ENCODE measurements at places on chromosomes 12 and 14.

GRCh38 chr12:62700091-62700880 is 233.7 kb downstream of the MON2 start:
- no peak for DNase-seq

DNA sequence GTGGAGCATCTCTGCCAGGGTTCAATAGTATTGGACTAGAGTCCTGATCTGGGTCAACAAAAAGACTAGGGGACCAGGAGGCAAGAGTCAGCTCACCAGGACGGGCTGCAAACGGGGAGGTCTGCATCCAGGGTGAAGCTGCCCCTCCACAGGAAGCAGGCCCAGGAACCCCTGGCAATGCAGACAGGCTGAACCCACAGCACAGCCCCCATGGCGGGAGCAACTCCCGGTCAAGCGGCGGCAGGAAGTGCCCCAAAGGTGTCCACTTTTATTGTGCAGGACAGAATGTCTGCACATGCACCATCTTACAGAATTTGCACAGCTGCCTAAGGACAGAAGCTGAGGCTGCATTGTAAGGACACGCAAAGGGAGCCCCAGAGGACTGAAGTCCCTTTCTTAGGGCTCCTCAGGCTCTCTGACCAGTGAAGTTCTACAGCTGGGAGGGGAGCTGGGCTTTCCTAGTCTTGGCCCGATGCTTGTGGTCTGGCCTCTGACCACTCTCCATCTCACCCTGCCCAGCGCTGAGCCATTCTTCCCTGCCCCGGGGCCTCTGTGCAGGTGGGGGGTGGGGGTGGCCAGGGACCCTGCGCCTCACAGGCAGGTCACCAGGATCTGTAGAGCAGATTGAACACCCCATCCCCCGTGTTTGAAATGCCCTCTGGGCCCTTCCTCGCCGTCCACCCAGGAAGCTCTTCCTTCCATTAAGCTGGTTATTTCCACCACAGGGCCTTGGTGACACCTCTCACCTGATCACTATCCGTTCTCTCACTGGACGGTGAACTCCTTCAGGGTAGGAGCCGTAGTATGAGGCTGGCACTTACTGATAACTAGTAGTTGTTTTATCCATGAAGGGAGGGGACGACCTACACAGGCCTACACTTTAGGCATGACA is 75.9 kb downstream of the NINJ2 start:
- DNase-seq, result no peak

- no peak for DNase-seq
These were observed 22.9 kb downstream of the VCPKMT start for GRCh38 chr14:50093496-50093895.

DNA sequence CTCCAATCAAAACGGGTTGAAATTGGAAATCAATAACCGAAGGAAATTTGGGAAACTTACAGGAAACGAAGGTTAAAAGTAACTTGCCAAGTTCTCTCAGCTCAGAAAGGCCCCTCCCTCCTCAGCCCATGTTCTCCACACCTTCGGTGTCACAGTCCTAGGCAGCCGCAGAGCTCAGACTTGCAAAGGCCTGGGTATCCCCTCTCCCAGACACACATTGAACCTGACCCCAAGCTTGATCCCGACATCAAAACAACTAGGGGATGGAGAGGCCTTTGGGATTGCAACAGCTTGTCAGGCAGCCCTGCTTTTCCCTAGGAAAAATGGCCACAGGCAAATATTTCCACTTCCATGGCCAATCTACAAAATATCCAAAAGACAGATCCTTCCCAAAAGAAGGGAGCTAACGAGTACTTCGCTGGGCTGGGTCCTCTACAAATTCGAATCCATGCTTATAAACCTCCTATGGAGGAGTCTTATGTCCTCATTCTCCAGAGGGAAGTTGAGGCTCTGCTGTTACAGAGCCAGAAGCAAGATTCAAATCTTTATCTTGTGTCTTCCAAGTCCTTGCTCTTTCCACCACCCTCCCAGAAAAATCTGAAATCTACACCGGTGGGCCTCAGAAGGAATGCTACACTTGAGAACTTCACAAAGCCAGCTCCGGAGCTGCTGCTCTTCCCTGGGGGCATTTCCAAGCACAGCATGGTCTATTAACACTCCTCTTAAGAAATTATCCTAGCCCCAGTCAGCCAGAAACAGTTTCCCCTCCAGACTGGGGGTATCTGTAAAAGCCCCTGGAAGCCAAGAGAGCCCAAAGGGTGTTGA is 35.7 kb upstream of the PNMA1 start:
- peak; percentile 32 for DNase-seq

DNA sequence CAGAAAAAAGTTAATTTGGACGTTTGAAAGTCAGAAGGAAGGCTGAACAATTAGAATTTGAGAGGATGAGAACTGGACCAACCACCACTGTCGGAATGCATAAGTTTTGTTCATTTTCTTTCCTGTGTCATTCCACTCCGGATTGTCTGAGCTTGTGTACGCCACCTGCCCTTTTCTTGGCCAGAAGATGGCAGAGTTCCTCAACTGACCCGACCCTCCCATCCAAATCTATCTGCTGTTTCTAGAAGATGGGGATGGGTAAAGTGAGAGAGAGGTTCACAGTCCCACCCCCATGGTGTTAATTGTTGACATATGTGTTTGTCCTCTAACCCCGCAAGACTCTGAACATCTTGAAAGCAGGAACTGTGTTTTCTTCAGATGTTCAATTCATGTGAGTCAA is 388.0 kb downstream of the VRK1 start:
- DNase-seq, result no peak

DNA sequence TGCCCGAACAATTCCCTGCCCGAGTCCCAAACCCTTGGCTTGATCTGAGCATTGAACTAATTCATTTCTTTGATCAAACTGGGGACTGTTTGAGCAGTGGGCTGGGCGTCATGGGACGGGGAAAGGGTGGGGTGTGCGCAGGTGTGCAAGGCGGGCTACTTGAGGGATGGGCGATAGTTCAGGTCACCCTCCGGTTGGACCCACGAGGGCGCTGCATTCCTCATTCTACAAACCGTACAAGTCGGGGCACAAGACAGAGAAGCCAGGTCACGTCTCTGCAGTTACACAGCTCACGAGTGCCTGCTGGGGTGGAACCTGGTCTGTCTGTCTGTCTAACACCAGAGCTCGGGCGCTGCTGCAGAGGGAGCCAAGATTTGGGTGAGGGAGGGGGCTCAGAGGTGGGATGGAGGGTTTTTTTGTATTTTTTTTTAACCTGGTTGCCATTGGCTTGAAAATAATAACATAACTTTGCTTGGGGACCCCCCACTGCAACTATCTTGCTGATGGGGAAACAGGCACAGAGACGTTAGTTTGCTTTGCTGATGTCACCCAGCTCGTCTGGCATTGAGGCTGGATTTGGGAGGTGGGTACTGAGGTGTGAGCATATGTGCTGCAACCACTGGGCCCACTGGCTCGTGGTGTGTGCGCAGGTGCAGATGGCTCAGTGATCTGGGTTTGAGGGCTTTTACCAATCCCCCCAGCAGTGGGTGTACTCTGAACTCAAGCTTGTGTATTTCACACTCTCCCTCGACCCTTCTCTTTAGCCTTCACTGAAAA is 7.6 kb upstream of the RTL1 start:
- DNase-seq, result no peak

DNA sequence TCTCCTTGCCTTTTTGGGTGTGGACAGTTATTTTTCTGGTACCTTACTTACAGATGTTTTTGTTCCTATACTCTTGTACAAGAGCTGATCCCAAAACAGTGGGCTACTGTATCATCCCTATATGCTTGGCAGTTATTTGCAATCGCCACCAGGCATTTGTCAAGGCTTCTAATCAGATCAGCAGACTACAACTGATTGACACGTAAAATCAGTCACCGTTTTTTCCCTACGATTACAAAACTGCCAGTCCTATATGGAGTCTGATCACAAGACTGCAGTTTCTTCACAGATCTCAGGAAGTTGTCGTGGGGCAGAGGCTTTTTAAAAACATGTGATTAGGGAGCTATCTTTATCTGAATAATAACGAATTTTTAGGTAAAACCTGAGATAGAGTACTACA is 1.3 kb downstream of the LYSET start:
- DNase-seq, result no peak

DNA sequence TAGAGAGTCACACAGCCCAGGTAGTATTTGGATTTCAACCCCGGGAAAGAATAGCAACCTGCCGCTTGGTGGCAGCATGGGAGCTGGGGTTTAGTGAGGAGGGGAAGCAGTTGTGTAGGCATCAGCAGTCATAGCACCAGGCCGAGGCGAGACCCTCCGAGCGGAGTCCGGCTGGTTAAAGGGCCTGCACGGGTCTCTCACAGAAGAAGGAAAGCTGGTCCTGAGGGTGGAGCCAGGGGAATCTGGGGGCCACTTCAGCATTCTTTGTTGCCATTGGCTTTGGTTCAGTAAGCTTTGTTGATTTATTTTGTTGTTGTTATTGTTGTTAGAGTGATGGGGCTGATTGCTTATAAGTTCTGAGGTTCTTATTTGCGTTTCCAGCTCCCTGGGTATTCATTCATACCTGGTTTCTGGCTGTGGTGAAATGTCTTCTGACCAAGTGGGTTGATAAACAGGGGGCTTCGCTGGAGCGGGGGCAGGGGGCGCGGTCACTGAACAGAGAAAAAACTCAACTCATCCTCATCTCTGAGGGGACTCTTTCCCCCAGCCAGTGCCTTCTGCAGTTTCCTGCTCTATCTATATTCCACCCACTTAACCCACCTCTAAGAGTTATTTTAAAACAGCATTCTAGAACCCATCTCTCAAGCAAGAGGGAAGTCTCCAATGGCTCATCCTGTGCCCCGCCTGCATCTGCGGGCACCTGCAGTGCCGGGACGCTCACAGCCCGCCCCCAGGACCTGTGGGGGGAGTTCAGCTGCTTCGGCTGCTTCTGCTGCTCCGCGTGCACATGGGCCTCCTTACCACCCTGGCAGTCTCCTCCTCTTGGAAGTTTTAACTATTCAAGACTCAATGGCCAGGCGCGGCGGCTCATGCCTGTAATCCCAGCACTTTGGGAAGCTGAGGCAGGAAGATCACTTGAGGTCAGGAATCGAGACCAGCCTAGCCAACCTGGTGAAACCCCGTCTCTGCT is 11.6 kb downstream of the CKB start:
- DNase-seq, result no peak

GRCh38 chr12:6998715-6999451 is 19.4 kb downstream of the LPCAT3 start:
- no peak for DNase-seq

DNA sequence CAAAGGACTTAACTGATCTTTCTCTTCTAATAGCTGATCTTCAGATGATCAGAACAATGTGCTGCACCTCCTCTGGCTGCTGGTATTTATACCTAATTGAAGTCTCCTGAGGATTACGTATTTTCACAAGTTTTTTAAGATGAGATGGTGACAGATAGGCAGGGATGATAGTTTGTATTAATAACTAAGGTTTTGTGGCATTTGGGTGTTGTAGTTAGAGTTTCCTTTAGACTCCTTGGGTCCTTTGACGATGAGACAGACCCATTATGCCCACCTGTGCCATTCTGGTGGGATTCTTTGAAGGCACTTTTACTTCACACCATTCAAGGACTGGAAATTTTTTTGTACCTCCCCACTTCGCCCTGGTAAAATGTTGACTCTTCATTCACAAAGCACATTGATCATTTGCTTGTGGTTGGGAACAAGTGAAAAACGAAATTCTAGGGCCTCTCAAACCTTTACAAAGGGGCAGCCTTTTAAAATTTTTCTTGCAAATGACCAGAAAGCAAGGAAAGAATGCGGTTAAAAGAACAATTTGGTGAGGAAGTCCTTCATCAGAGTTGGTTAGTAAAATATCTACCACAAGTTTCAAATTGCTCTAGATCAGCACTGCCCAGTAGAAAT is at the start of gene IFNG:
TSS of gene IFNG (minus strand) at position 60 of the 624 bp plus-strand sequence. CDS start 125 bp downstream, outside the sequence.
- no peak for DNase-seq

- no peak for DNase-seq
These were observed 62.1 kb upstream of the C14orf180 start for GRCh38 chr14:104517426-104517825.

- DNase-seq, result peak; percentile 64
These were observed 2.6 kb downstream of the RTL1 start for GRCh38 chr14:100900837-100901390.

- peak; percentile 31 for DNase-seq
These were observed 9.0 kb downstream of the SLC8B1 start for GRCh38 chr12:113325916-113326315.

- peak; percentile 44 for DNase-seq
These were observed 73.6 kb upstream of the ELK3 start for GRCh38 chr12:96120359-96121100.

- DNase-seq, result no peak
These were observed 6.0 kb downstream of the SPTB start for GRCh38 chr14:64873506-64874219.

GRCh38 chr12:124592481-124593160 is 25.2 kb upstream of the NCOR2 start:
- peak; percentile 54 for DNase-seq

- peak; percentile 35 for DNase-seq
These were observed 48.5 kb downstream of the PHLDA1 start for GRCh38 chr12:75982979-75983660.

- DNase-seq, result no peak
These were observed 149.5 kb downstream of the TMTC3 start for GRCh38 chr12:88291498-88292131.

GRCh38 chr14:33848706-33849454 is 102.0 kb downstream of the EGLN3 start:
- DNase-seq, result peak; percentile 78

- DNase-seq, result peak; percentile 18
These were observed 458.5 kb upstream of the FLRT2 start for GRCh38 chr14:85071447-85071846.

DNA sequence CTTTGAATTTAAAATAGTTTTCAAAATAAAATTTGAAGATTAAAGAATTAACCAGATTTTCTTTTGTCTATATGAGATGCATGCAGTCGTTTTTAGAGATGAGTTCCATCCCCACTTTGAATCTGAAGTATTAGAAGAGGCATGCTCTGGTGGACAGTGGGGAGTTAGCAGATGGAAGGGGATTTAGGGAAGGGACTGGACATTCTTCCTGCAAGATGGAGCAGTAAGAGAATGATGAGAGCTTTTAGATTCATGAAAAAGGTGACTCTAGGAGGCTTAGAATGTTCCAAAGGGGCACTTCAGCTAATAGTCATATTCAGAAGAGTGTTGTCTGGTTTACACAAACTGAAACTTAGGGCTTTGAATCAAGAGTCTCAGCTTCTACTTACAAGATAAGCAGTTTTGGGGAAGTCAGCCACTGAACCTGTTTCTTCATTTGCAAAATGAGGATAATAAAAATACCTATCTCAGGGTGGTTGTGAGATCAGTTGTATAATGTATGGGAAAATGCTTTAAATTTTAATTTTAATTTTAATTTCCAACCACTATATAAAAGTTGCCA is 3.7 kb downstream of the ZBTB1 start:
- DNase-seq, result no peak

DNA sequence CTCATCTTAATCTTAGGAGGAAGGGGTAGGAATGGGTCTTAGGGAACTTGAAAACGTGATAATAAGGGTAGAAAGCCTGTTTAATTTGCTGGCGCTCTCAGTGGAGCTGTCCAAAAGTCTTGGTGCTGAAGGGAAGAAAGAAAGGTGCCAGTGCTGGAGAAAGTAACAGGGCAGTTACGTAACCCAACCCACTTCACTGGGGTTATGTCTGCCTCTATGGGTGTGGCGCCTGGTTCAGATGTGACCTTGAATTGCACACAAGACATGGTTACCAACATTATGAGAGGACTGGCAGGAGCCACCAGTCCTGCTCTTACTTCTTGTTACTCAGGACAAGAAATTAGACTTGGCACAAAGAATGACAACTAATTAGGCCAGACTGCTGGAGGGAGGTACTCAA is 18.6 kb upstream of the GPATCH2L start:
- no peak for DNase-seq
